ENCODE measurements at places on chromosomes 6 and 20. TPM values are rescaled to one million over a fixed set of nuclear protein-coding genes. Genes with fewer than 3 reads are reported as not detected.
A peak's percentile ranks its signal among the peaks of the same experiment; 100 is the strongest.

DNA sequence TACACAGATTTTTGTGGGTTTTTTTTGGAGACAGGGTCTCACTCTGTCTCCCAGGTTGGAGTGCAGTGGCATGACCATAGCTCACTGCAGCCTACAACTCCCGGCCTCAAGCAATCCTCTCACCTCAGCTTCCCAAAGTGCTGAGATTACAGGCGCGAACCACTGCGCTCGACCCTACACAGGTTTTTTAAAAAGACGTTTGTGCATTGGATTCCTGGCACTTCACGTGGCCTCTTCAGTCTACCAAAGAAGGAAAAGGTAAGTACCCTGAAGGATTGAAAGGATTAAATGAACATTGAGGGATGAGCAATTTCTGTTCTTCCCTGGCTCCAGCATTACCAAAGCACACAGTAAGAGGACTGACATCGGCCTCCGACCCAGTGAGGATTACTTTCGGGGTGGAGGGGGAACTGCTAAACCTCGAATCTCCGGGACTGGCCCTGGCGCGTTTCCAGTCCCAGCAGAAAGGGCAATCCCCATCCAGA is 556 bp upstream of the YWHAB start:
- DNase-seq, result no peak

DNA sequence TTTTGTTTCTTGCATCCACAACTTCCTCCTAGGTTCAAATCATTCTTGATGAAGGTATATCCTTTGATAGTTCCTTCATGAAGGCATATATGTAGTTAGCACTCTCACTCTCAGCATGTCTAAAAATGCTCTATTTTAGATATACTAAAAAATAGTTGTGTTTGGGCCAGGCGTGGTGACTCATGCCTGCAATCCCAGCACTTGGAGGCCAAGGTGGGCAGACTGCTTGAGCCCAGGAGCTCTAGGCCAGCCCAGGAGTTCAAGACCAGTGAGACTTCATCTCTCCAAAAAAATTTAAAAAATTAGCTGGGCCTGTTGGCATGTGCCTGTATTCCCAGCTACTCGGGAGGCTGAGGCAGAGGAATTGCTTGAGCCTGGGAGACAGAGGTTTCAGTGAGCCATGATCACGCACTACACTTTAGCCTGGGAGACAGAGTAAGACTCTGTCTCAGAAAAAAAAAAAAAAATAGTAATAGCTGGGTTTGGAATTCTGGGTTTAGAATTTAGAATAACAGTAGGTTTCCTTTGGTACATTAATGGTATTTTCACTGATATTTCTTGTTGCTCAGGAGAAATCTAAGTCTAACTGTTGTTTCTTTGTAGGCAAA is 7.0 kb downstream of the SERAC1 start:
- DNase-seq, result no peak

DNA sequence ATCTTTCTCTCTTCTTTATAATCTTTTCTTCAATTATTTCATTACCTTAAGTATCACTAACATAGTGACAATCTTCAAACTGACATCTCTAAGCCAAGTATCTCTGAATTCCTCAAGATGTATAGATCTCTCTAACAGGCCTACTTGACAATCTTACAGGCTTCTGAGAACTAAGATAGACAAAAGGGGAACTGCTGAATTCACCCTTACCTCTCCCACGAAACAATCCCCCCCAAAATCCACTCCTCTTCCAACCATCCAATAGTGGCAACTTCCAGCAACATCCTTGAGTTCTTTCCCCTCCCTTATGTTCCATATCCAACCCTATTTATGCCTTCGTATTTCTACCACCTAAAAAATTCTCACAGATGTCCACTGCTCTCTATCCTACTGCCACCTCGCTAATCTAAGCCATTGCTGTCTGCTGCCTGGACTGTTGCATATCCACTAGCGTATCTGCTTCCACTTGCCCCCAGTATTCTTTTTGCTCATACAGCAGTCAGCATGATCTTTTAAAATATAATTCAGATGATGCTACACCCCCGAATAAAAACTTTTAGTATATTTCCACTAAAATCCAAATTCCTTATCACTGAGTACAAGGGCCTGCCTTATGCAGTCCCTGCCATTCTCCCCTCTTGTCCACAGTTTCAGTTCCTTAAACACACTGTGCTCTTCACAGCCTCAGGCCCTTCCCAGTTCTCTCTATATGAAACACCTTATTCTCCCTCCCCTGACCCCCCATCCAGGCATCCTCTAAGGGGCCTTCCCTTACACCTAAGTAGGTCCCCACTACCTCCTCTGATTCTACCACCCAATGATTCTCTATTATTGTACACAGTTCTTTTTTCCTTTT is 8.0 kb downstream of the REPS1 start:
- DNase-seq, result no peak

GRCh38 chr20:363319-364078 is 16.6 kb downstream of the NRSN2 start:
- DNase-seq, result no peak

GRCh38 chr6:136812174-136812573 is 10.2 kb upstream of the PEX7 start:
- DNase-seq, result no peak

- peak; percentile 90 for DNase-seq
These were observed 717 bp downstream of the MRPL14 start for GRCh38 chr6:44126320-44127149.

- no peak for DNase-seq
These were observed 68.0 kb downstream of the SLC35F1 start for GRCh38 chr6:117974914-117975627.

- DNase-seq, result no peak
These were observed 893 bp downstream of the POLR1H start for GRCh38 chr6:30061858-30062458.

DNA sequence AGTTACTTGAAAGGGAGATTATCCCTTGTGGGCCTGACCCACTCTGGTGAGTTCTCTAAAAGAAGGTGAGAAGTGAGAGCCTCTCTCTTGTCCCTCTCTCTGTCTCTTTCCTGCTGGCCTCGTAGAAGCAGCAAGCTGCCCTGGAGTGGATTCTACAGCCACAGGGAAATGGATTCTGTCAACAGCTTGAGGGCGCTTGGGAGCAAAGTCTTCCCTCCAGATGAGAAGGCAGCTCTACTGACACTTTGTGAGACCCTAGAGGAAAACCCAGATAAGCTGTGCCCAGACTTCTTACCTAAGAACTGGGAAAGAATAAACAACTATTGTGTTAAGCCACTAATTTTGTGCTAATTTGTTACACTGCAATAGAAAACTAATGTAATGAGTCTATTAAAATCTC is 39.9 kb downstream of the ANKRD60 start:
- no peak for DNase-seq

NKX2-2 gene
- total RNA-seq, result not detected

Data from natural killer cell treated with Interleukin-12 subunit alpha and Interleukin-12 subunit beta and Interleukin-15 and Interleukin-18, amount 100 ng/mL, for 72 hours (primary cell).